ENCODE measurements at places on chromosomes 2 and 18. TPM values are rescaled to one million over a fixed set of nuclear protein-coding genes. Genes with fewer than 3 reads are reported as not detected.
A peak's percentile ranks its signal among the peaks of the same experiment; 100 is the strongest.

The DRC1 gene
- 3.4 TPM for polyA plus RNA-seq

GRCh38 chr2:133654949-133655348 lies 86.7 kb upstream of the NCKAP5 start:
- DNase-seq, result no peak

DNA sequence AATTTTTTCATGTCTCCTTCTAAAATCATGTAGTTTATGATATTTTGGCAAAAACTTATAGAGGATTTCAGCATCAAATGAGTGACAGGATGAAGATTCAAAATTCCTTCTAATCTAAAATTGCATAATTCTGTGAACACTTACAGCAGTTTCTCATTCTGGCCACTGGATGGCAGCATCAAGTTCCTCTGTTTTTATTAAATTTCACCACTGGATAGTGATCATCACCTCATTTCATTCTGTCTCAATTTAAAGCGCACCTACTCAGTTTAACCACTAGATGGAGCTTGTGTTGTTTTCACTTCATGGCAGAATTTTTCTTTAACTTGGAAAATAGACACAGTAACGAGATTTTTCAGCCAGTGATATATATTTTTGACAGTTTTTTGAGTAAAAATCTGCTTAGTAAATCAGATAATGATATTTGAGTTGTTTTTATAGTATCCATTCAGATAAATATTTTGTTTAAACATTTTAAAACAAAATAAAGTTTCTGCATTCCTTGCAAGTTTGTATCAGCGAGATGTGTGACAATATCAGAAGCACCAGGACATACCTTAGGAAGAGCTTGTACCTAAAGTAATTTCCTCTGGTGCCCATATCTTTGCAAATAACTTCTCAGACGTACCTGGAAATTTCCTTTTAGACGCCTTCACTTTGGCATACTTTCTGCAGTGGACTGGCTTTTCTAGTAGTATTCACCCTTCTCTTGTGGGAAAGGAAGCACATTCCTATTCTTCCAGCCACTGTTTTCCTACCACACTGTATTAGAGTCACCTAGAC lies 94.7 kb upstream of the ARHGAP15 start:
- peak; percentile 54 for DNase-seq

- DNase-seq, result no peak
Measured at GRCh38 chr2:101361121-101361520, 26.2 kb downstream of the CREG2 start.
